ENCODE measurements at places on chromosomes 1 and 21.

GRCh38 chr21:15442743-15443469, 286.9 kb upstream of the USP25 start:
- DNase-seq, result no peak

- no peak for DNase-seq
Observed at GRCh38 chr21:17640821-17641220, 28.1 kb upstream of the BTG3 start.

DNA sequence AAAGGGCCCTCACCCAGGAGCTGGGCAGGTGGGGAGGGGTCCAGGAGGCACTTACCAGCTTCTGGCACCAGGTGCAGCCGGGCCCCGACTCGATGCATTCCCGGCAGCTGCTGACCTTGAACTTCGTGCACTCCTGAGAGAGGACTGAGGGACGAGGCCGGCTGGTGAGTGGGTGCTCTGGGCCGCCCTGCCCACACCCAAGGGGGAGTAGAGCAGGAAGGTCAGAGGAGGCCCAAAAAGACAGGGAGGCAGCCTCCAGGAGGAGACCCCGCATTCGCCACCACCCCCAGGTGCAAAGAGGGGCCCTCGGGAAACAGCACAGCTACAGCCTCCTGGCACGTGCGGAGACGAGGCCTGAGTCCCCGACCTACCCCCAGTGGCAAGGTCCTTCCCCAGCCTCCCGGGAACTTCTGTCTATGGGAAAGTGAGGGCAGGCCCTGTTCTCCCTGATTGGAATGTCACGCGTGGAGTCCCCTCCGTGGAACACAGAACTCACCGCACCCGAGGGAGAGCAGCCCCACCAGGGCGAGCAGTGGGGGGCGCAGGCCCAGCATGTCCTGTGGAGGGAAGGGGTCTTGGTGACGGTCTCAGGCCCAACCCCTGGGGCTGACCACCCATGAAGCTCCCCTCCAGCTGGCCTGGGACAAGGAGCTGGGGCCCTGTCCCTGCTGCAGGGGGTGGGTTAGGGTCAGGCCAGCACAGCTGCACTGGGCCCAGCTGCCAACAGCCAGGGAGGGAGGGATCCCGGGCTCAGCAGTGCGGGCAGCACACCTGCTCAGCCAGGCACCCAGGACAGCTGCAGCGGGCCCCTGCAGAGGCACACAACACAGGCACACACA, 10.3 kb downstream of the ITGB2 start:
- no peak for DNase-seq

DNA sequence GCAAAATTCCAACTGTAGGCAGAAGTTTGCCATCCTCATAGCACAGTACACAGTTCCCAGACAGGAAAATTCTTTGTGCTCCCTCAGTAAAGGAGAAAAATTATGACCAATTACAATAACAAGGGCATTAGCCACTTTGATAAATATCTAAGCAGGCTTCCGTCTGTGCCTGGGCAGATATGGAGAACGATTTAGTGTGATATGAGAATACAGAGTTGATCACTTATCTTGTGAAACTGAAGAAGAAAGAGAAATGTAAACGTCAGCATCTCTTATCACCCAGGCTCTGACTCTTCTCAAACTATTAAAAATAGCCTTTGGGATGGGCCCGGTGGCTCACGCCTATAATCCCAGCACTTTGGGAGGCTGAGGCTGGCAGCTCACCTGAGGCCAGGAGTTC, 54.5 kb upstream of the TIAM1 start:
- DNase-seq, result no peak

GRCh38 chr1:235067396-235068157, 61.1 kb downstream of the TOMM20 start:
- DNase-seq, result no peak

GRCh38 chr1:151282883-151283725, 1.0 kb downstream of the ZNF687 start:
- DNase-seq, result no peak

GRCh38 chr1:244837597-244838258, 2.3 kb downstream of the COX20 start:
- DNase-seq, result no peak

Data from NCI-H1048 (cell line).